Natural killer cell (primary cell): ENCODE measurements at places on chromosomes 16 and 17. TPM values are rescaled to one million over a fixed set of nuclear protein-coding genes. Genes with fewer than 3 reads are reported as not detected.

Gene ORMDL3
- 77.2 TPM for total RNA-seq

Gene CACNG5
- not detected for total RNA-seq

DNA sequence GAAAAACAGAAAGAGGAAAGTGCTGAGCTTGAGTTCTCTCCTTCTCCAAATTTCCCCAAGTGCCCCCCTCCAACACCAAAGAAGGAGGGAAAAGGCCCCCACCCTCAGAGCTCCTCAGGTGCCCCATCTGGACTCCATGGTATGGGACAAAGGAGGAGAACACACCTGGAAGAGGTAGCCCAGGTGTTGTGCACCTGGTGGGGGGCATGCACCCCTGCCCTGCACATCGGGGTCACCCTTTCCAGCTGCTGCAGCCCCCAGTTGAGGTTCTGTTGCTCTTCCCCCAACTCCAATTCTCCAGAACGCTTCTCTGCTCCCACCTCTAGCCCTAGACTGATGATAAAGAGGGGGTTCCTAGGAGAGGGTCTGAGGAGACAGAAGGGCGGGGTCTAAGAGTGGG, 3.0 kb upstream of the COL1A1 start:
- peaks cover 17% of the 10 kb centered on the region for H3K4me1 ChIP-seq
- H3K36me3 ChIP-seq, result no peaks in the 10 kb centered on the region
- no peak overlapping the region for H3K4me3 ChIP-seq
- peaks cover 22% of the 10 kb centered on the region for H3K27me3 ChIP-seq
- H3K27ac ChIP-seq, result no peak overlapping the region

- H3K36me3 ChIP-seq, result no peaks in the 10 kb centered on the region
- H3K27ac ChIP-seq, result no peak overlapping the region
- no peaks in the 10 kb centered on the region for H3K27me3 ChIP-seq
- no peaks in the 10 kb centered on the region for H3K4me1 ChIP-seq
Measured at GRCh38 chr16:26710450-26710849, 356.3 kb upstream of the C16orf82 start.

Gene THAP11
- total RNA-seq, result 35.8 TPM

DNA sequence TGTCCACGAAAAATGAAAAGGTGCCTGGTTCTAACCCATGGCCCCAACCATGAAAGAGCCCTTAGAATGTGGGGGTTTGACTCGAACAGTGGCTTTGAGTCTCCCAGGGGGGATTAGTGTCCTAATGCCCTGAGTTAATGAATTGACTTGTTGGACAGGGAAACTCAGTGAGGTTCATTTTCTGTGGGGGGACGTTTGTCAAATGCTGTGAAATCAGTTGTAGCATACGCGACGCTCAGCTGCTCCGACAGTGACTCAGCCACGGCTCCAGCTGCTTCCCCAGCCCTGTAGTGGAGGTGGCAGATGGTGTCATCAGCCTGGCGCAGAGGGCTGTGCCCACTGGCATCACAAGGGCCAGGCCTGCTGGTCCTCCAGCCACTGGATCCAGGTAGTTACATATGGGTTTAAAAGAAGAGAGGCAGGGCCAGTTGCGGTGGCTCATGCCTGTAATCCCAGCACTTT, 3.9 kb upstream of the TMEM235 start:
- no peaks in the 10 kb centered on the region for H3K36me3 ChIP-seq
- DNase-seq, result no peak
- peaks cover 20% of the 10 kb centered on the region for H3K27me3 ChIP-seq

Gene AARSD1
- 57.1 TPM for total RNA-seq

GRCh38 chr16:19607616-19608280, 52.2 kb downstream of the VPS35L start:
- no peaks in the 10 kb centered on the region for H3K4me1 ChIP-seq
- no peaks in the 10 kb centered on the region for H3K27me3 ChIP-seq
- no peak overlapping the region for H3K4me3 ChIP-seq
- peaks cover 39% of the 10 kb centered on the region for H3K36me3 ChIP-seq

Gene SPATA32
- 0.43 TPM for total RNA-seq

Gene KRT28
- total RNA-seq, result not detected
